ENCODE measurements at places on chromosomes 12 and 14.
A peak's percentile ranks its signal among the peaks of the same experiment; 100 is the strongest.

- no peak for DNase-seq
Observed at GRCh38 chr12:78963439-78964227, 99.1 kb downstream of the SYT1 start.

GRCh38 chr12:92185052-92185451 lies 39.4 kb upstream of the BTG1 start:
- peak; percentile 23 for DNase-seq

DNA sequence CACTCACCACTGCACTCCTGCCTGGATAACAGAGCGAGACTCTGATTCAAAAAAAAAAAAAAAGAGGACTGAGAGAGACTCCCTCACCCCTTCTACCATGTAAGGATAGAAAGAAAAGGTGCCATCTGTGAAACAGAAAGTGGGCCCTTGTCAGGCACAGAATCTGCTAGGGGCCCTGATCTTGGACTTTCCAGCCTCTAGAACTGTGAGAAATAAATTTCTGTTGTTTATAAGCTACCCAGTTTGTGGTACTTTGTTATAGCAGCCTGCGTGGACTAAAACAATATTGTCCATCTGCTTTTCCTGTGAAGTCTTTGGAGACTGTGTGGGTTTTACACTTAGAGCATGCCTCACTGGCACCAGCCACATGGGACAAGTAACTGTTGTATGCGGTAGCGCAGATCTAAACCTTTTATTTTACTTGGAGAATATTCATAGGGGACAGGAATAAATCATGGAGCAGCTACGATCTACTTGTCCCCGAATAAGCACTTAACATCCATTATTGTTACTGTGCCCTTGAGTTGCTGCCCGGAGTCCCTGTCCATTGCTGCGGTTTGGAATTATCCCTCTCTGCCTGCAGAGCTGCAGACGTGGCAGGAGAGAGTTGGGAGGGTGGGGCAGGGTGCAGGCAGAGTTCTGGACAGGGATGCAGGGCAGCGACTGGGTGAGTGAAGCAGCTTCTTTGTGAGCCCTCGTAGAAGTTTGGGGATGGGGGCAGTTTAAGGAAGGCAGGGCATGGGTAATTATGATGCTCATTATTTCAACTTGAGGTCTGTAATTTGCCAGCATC lies 52.4 kb upstream of the STON2 start:
- no peak for DNase-seq

DNA sequence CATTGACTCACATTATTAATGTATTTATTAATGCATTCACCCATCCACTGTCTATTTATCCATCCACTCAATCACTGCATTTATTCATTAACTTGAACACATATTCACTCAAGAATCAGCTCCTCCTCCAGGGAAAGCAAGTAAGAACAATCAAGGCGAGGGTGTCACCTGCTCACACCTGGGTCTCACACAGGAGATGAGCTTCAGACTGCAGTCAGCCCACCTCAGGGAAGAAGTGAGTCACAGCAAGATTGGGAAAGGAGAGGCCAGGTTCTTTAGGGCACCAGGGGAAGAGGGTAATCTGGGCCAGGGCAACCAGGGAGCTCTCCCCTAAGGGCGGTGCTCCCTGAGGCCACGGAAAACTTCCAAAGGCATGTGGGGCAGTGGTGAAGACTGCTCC lies 367.3 kb downstream of the BCL11B start:
- DNase-seq: no peak

DNA sequence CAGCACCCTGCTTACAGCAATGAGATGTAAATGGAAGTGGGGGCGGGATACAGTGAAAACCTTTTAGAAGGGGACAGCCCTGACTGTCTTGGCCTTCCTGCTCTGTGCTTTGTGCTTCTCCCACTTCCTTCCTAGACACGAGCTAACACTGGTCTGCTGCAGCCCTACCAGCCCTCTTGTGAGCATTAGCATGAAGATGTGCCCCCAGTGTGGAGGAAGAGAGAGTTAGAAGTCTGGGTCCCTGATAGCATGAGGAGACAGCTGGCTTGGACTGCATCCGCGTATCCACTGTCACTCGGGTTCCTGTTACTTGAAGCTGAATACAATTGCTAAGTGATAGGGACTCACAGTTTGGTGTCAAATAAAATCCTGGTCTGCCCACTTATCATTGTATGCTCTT lies 248.1 kb upstream of the SOX5 start:
- DNase-seq: no peak

- no peak for DNase-seq
Observed at GRCh38 chr12:52604859-52605258, 3.6 kb upstream of the KRT72 start.

GRCh38 chr12:6355491-6356373 lies 13.9 kb upstream of the TNFRSF1A start:
- DNase-seq: no peak

GRCh38 chr12:105561546-105562198 lies 231.2 kb downstream of the C12orf75 start:
- no peak for DNase-seq

DNA sequence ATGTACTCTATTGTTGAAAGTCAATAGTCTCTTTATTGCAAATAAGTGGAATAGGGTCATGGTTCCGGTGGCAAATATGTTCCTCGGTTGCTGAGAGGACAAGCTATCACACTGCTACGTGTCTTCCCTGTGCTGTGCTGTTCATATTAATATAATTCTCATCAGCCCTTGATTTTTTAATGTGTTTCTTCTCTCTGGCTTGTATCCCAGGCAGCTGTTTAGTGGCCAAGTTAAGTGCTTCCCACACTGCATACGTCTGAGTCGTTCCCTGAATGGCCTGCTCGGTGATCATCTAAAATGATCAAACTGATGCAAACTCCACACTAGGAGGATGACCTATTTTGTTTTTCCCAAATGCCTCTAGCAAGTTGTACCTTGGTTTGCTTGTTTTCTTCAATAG lies 186.4 kb downstream of the ANO6 start:
- DNase-seq: no peak

- DNase-seq: no peak
Observed at GRCh38 chr12:119936705-119937311, 52.2 kb upstream of the BICDL1 start.

DNA sequence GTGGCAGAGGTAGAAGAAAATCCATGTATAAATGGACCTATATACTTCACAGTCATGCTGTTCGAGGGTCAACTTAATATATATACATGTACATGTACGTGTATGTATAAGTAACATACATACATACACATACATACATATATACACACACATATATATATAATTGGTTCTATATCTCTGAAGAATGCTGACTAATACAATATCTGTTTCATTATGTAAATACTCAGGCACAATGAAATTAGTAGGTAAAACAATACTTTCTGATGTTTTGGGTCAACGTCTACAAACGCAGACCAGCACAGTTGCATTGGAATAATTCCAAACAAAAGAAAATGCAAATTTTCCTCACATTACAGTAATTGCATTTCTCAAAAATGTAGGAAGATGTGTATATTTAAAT lies 202.7 kb upstream of the DAAM1 start:
- no peak for DNase-seq

- peak; percentile 11 for DNase-seq
Observed at GRCh38 chr14:75769047-75769685, 108.1 kb downstream of the TTLL5 start.

GRCh38 chr12:43988838-43989560 lies 153.1 kb downstream of the TMEM117 start:
- peak; percentile 25 for DNase-seq

- DNase-seq: no peak
Observed at GRCh38 chr12:83931451-83931850, 981.1 kb downstream of the SLC6A15 start.

Data from GM13976 (cell line).